ENCODE measurements at places on chromosomes 2 and 18.

GRCh38 chr2:20575935-20576597, 74.8 kb downstream of the HS1BP3 start:
- no peak for DNase-seq

GRCh38 chr2:174007010-174007409, 41.8 kb upstream of the SP3 start:
- DNase-seq, result no peak

- no peak for DNase-seq
These were observed 913.7 kb upstream of the ACVR2A start for GRCh38 chr2:146931109-146931508.

GRCh38 chr2:140027320-140027719, 1247.1 kb upstream of the NXPH2 start:
- DNase-seq, result no peak
